Stimulated activated CD8-positive, alpha-beta memory T cell treated with anti-CD3 and anti-CD28 coated beads, Interleukin-7, amount 100 ng/mL, for 1 hour (primary cell): ENCODE measurements at places on chromosomes 16 and 17.

DNA sequence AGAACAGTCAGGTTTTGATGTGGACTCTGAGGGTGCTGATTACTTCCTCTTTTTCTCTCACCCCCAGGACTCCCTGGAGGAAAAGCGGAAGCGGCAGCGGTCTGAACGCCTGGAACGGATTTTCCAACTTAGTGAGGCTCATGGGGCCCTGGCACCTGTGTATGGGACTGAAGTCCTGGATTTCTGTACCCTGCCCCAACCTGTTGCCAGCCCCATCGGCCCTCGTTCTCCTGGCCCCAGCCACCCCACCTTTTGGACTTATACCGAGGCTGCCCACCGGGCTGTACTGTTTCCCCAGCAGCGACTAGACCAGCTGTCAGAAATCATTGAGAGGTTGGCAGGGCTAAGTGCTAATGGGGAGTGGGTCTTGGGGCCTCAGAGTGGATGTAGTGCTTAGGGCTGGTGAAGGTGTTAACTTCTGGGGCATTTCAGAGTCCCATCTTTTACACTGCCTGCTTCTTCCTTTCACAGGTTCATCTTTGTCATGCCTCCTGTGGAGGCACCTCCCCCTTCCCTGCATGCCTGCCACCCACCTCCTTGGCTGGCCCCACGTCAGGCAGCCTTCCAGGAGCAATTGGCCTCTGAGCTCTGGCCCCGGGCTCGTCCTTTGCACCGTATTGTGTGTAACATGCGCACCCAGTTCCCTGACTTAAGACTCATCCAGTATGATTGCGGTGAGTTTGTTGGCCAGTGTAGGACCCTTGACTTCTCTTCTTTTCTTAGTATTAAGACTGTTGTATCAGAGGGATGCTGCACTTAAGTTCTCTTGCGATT is 19.1 kb upstream of the PHKG2 start:
- no peak for DNase-seq

GRCh38 chr17:39923836-39924690 is 3.3 kb downstream of the ORMDL3 start:
- no peak for DNase-seq

- DNase-seq = no peak
These were observed 187.0 kb upstream of the RPL38 start for GRCh38 chr17:74016461-74016860.

DNA sequence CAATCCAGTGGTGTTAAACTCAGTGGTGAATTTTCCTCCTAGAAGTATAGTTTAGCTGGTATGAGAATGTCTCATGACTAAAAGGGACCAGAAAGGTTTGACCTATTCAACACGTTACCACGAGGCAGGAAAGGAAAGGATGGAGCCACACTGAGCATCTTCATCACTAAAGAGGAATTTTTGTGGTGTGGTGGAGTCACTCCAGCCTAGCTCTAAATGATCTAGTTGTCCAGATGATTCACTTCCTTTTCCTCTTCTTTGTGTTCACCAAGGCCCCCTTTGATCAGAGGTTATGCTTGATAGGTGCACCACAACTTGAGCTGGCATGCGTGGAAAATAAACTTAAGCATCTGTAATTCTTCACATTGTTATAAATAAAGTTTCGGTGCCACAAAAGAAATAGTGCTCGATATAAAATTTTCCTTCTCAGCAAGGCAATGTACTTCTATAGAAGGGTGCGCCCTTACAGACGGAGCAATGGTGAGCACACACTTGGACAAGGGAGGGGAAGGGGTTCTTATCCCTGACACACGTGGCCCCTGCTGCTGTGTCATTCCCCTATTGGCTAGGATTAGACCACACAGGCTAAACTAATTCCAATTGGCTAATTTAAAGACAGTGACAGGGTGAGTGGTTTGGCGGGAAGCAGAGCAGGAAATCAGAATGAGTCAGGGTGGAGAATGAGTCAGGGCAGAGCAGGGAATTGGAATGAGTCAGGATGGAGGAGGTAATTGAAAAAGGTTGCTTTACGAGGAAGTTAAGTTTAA is 254.6 kb downstream of the HS3ST3A1 start:
- DNase-seq = no peak

- DNase-seq = no peak
These were observed 102.9 kb downstream of the TMEM132E start for GRCh38 chr17:34682305-34682704.

DNA sequence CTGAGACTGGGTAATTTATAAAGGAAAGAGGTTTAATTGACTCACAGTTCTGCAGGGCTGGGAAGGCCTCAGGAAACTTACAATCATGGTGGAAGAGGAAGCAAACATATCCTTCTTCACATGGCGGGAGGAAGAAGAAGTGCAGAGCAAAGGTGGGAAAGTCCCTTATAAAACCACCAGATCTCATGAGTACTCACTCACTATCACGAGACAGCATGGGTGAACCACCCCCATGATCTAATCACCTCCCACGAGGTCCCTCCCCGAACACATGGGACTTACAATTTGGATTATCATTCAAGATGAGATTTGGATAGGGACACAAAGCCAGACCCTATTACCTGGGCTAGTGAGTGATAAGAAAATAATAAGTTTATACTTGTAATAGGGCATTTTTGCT is 70.6 kb upstream of the HS3ST2 start:
- DNase-seq = no peak

DNA sequence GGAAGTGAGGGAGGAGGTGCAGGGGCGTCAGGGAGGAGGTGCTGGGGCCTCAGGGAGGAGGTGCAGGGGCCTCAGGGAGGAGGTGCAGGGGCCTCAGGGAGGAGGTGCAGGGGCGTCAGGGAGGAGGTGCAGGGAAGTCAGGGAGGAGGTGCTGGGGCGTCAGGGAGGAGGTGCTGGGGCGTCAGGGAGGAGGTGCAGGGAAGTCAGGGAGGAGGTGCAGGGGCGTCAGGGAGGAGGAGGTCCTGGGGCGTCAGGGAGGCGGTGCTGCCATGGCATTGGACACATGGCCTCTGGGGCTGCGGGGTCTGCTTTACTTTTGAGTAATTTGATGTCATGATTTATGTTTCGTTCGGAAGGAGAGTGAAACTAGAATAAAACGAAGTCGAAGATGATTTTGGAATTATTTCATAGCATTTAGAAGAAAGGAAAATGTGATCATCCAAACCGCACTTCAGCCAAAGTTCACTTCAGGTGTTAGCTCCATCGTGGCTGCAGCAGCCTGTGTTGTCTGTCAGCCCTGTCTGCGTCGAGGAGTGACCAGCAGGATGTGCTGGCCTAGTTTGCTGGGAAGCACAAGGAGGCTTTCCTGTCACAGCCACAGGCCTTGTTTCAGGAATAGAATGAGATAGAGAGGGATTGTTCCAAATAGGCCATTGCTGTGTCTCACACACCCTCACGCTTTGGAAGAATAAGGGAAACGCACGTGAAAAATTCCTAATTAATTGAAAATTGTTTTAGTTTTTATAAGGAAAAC is 42.8 kb downstream of the RAB11FIP3 start:
- no peak for DNase-seq

- DNase-seq = no peak
These were observed 24.7 kb upstream of the KLHDC4 start for GRCh38 chr16:87790292-87791100.

DNA sequence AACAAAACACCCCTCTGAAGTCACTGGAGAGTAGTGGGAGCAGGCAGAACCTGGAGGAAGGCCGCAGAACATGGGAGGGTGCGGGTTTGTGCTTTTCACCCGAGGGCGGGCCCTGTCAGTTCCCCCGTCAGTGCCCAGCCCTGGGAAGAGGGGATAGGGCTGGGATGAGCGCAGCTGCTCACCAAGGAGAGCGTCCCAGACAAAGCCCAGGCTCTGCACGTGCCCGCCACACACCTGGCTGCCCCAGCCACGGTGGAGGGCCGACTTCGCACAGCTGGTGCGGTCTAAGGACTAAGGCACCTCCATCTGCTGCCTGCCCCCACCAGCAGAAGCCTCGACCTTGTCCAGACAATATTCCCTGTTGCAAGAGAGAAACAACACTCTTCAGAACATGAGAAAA is 39.5 kb downstream of the ZCCHC14 start:
- no peak for DNase-seq

DNA sequence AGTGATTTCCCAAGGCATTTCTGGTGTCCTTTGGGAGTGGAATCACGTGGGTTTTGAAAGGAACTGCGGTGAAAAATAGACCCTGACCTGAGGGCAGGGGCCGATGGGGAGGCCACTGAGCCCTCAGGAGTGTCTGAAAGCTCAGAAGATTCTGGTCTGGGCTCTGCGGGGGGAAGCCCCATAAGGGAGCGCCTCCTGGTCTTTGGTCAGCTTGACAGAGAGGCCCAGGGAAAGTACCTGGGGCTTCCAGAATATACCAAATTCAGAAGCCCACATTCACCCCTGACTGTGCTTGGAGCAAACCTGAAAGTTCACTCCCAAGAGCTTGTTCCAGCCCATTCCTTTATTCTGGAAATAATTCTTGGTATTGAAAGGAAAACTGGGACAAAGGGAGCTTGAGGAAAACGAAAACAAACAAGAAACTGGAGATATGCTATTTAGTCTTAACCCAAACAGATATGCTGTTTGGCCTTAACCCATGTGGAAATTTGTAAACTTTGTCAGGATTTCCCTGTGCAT is 23.2 kb upstream of the NAGLU start:
- DNase-seq = no peak

DNA sequence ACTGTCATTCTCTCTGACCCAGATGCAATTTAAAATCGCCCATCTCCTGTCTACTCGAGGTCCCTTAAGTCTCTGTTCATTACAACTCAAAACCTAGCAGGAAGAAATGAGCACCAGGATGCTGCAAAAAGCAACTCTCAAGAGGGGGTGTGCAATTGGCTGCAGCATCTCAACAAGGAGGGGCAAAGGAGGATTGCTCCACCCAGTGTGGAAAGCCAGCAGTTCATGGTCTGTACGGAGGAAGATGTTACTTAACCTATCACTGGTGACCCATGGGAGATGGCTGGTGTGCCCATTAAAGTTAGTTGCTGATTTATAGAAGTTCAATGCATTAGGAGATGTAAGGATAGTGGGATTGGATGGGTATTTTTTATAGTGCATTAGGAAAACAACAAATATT is 147.4 kb downstream of the CDK5R1 start:
- DNase-seq = no peak

GRCh38 chr17:37755455-37755854 is 10.6 kb upstream of the HNF1B start:
- no peak for DNase-seq

DNA sequence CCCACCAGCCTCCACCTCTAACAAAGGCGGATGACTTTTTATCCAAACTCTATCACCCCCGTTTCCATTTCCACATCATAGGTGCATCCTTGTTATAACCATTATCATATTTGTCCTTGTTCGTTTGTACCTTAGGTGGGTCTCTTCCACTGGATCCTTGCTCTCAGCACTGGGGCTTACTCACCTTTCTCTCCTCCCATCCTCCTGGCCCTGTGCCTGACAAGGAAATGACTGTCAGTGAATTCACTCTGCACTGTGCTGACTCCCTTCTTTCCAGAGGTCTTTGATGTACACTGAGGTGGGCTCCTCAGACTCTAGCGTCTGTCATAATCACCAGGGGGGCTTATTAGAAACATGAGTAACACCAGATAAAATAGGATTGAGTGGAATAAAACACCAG is 3.1 kb downstream of the GSG1L2 start:
- DNase-seq = no peak

GRCh38 chr16:8808613-8809353 is 11.1 kb downstream of the PMM2 start:
- no peak for DNase-seq

GRCh38 chr17:296379-296778 is 56.2 kb downstream of the RPH3AL start:
- DNase-seq = no peak

- DNase-seq = no peak
These were observed 20.3 kb downstream of the SERPINF1 start for GRCh38 chr17:1782171-1782567.

GRCh38 chr17:74359916-74360315 is 1.8 kb downstream of the BTBD17 start:
- DNase-seq = no peak

GRCh38 chr16:10868596-10869469 is 8.2 kb upstream of the CIITA start:
- DNase-seq = no peak

DNA sequence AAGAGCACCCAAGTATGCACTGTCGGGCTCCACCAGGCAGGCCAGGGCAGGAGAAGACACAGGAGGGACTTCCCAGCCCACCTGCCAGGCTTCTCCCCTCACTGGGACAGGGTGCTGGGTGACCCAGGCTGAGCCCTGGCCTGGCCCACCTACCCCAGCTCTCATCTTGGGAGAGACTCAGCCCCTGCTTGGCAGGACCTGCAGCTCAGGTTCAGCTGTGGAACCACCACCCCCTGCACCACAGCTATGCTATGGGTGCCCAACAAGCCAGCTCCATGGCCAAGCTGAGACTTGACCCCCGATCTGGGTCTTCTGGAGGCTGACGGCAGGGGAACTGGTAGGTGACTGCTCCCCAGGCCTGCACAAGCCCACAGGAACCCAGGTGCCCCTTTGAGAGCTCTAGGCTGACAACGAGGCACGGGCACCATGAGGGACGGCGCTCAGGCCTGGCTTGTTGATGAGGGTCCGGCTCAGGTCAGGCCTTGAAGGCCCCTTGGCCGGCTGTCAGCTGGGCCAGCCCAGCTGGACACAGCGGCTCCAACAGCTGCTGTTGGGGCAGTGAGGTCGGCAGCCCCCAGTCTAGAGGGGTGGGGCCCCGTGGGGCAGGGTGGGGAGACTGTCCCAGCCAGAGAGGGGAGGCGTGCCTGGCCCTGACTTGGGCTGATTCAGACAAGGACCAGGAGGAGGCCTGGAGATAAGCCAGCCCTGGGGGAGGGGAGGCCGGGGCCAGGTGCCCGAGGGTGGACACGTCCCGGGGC is 4.6 kb downstream of the RPUSD1 start:
- DNase-seq = no peak

DNA sequence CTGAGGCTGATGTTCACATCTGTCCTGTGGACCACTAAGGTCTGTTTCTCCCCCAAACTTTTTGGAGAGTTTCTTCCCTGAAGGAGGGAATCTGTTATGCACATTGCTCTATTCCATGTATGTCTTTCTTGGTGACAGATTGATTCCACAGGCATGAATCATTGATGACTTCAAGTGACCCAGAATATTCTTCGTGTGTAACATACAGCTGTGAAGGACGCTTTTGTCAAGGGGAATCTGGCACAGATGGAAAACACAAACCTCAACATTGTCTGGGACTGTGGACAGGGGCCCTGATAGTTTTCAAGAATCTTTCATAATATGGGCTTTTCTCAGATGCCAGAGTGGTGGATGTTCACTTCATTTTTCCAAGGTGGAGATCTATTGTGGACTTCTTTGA is 223.1 kb upstream of the MAF start:
- DNase-seq = no peak

- DNase-seq = no peak
These were observed 2.5 kb upstream of the STARD3 start for GRCh38 chr17:39634384-39634871.

DNA sequence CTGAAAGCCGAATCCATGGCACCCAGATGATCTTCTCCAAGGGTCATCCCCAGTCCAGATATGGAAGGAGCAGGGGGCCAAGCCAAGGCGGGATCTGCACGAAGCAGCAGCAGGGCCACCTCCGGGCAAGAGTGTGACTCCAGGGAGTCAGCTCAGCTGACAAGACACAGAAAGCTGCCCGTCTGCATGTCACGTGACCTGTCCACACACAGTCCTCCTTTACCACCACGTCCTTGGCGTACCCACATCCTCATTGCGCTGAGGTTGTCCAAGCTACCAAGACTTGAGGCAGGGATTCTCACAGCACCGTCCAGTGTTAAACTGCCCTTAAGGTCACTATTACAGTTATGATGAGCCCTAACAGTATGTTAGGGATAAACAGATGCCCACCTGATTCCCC is 11.3 kb upstream of the CYTH1 start:
- DNase-seq = no peak

- DNase-seq = no peak
These were observed 1.6 kb downstream of the NDUFB10 start for GRCh38 chr16:1960665-1961630.

- no peak for DNase-seq
These were observed 29.0 kb upstream of the RNPS1 start for GRCh38 chr16:2296661-2297505.
